Mucosa of descending colon (tissue), 3 donors: ENCODE measurements at places on chromosomes 6 and 20. TPM values are rescaled to one million over a fixed set of nuclear protein-coding genes. Genes with fewer than 3 reads are reported as not detected.

ADTRP gene
- 91.9 TPM for total RNA-seq

GRCh38 chr6:81693266-81693665 is 59.2 kb downstream of the TENT5A start:
- DNase-seq: no peak

DNA sequence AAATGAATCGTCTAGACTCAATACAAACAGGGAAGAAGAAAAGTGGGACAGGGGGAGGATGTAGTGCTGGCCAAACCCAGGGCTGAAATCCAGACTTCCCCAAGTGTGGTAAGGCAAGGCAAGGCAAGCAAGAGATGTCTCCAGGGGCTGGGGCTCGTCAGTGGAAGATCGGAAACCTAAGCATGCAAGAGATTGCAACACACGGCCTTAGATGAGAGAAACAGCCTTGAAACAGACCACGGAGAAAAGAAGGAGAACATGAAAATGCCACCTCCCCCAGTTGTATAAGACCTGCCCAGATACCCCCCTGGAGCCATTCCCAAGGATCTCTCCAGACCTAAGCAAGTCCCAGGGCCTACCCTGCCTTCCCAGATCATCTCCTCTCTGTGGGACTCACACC is 20.0 kb downstream of the VEGFA start:
- DNase-seq: no peak

GRCh38 chr6:152948150-152948768 is 34.6 kb downstream of the FBXO5 start:
- peak; percentile 5 for DNase-seq

DNA sequence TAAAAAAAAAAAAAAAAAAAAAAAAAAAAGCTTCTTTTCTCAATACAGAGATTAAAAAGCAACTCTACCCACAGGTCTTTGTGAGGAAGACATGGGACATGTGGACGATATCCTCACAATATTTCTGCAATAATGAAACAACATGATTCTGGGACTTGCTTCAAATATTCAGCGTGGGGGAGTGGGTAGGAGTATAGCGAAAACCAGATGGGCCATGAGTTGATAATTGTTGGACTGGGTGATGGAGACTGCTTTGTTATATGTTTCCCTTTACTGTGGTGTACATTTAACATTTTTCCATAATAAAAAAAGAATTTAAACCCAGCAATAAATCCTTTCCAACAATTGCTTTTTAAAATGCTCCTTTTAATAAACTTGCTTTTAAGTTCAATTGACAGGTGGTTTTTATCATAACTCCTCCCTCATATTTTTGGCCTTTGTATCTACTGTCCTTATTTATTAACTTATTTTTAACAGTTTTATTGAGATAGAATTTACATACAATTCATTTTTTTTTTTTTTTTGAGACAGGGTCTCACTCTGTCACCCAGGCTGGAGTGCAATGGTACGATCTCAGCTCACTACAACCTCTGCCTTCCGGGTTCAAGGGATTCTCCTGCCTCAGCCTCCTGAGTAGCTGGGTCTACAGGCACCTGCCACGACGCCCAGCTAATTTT is 40.4 kb upstream of the ARFGEF2 start:
- DNase-seq: no peak

- no peak for DNase-seq
These were observed 92.7 kb upstream of the JARID2 start for GRCh38 chr6:15153191-15153590.

- DNase-seq: no peak
These were observed 228.1 kb downstream of the EPM2A start for GRCh38 chr6:145507239-145507638.

GRCh38 chr6:1602049-1602713 is 7.5 kb upstream of the FOXC1 start:
- no peak for DNase-seq

DNA sequence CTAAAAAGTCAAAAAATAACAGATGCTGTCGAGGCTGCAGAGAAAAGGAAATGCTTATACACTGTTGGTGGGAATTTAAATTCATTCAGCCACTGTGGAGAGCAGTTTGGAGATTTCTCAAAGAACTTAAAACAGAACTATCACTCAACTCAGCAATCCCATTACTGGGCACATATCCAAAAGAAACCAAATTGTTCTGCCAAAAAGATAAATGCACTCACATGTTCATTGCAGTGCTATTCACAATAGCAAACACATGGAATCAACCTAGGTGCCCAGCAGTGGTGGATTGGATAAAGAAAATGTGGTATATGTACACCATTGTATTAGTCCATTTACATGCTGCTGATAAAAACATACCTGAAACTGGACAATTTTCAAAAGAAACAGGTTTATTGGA is 116.0 kb upstream of the VGLL2 start:
- DNase-seq: no peak

DNA sequence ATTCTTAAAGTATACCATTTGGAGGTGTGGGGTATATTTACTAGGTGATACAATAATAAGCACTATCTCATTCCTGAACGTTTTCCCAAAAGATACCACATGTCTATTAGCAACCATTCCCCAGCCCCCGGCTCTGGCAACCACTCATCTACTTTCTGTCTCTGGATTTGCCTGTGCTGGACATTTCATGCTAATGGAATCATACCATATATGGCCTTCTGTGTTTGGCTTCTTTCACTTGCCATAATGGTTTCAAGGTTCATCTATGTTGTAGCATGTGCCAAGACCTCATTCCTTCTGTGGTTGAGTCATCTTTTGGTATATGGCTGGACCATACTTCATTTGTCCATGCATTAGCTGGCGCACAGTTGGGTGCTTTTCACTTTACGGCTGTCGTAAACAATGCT is 39.7 kb downstream of the BCAS4 start:
- no peak for DNase-seq

DNA sequence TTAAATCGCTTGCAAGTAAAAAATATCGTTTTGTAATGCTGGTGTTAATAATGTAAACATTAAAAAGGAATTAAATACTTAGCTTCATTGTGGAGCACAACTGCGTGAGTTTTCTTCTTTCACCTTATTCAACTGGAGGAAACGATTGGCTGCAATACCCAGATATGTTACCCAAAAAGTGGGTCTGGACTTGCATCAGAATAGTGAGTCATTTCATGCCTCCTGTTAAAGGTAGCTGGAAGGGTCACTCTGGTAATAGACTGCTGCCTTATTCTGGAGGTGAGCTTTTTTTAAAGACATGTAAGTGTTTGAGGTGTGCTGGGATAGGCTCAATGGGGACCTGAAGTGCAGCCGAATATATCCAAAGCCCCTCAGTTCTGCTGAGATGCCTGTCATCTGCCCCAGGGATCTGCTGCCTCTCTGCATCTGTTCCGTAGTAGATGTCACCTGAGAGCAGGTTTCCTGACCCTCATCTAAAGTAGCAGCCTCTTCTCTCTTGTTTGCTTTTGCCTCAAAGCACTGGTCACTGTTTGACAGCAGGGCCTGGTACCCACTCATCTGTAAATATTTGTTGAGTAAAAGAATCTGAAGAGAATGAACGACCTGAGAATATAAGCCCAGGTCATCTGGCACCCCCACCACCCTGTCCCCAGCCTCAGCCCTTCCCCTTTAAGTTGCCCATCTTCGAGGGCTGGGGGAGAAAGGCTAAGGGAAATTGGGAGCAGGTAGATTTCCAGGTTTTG is 5.6 kb upstream of the UQCC2 start:
- no peak for DNase-seq

CDH4 gene
- total RNA-seq: not detected

- DNase-seq: no peak
These were observed 3.6 kb upstream of the EDN1 start for GRCh38 chr6:12286373-12287110.

DNA sequence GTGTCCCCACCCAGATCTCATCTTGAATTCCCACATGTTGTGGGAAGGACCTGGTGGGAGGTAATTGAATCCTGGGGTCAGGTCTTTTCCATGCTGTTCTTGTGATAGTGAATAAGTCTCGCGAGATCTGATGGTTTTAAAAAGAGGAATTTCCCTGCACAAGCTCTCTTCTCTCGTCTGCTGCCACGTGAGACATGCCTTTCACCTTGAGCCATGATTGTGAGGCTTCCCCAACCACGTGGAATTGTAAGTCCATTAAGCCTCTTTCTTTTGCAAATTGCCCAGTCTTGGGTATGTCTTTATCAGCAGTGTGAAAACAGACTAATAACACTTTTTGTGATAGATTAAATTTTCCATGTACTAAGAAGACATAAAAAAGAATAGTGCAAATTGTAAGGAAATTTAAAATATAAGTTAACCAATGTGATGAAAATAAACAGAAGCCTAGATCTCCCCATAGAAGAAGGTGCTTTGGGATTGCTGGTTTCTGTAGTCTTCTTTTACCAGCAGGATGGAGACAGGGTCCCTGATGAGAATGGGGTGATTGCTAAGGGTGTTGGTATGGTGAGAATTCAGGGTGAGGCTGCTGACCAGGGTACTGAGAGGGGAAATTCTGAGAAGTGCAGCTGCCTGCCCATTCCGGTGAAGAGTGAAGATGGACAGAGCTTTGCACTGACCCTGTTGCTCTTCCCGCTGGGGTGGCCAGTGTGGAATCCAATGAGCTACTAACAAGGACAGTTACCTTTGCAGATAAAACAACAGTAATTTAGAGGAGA is 50.7 kb downstream of the BMP2 start:
- DNase-seq: no peak

DNA sequence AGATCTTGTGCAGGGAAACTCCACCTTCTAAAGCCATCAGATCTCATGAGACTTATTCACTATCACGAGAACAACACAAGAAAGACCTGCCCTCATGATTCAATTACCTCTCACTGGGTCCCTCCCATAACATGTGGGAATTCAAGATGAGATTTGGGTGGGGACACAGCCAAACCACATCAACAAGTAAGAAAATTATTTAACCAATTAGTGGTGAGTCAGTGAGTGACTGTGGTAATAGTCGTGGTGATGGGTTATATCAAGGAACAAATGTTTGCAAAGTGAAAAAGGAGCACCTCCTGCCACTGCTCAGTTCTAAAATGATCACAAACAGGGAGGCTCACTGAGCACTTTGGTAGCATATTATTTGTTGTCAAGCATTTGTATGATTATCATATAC is 20.6 kb downstream of the EPM2A start:
- no peak for DNase-seq

DNA sequence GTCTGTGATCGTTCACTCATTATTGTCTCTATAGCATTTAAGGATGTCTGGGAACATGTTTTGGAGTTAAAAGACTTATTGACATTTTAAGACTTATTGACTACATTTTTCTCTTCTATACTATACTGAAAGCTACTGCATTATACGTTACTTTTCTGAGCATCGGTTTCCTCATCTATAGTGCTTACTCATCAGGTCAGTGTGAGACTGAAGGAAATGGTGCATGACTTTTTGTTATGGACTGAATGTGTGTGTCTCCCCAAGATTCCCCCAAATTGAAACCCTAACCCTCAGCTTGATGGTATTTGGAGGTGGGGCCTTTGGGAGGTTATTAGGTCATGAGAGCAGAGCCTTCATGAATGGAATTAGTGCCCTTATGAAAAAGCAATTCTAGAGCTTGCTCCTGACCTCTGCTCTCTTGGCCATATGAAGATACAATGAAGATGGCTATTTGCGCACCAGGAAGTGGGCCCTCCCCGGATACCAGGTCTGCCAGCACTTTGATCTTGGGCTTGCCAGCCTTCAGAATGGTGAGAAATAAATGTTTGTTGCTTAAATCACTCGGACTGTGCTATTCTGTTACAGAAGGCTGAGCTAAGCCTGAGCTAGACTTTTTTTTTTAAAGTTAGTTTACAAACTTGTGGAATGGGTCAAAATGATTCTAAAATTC is 243.7 kb upstream of the RREB1 start:
- no peak for DNase-seq

- DNase-seq: no peak
These were observed 33.9 kb downstream of the COL12A1 start for GRCh38 chr6:75171986-75172385.

DNA sequence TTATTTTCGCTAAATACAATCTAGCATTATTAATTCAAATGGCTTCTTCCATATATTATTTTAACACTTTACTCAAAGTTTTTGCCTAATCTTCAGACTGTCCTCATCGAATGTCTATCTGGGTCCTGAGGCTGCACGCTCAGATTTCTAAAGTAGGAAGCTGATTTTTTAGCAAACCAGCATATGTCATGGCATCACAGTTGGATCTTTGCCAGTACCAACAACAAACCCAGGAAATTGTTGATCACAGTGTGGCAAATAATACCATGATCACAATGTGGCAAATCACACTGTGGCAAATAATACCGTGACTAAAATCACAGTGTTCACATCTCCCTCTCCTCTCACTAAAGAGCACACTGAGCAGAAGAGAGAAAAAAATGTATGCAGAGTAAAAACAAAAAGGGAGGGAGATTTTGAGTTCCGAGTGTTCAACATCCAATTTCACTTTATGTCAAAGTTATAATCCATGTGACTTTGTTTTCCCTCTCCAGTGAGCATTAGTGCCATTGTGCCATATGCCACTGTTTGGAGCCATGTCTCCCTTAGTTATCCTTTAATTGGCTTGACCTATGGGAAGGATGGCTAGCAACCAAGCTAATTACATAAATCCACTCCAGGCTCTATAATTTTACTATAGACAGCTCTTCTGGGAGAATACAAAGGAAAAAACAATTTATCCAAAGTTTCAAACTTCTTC is 1059.6 kb downstream of the HACE1 start:
- no peak for DNase-seq

TMEM170B gene
- 2.0 TPM for total RNA-seq

DNA sequence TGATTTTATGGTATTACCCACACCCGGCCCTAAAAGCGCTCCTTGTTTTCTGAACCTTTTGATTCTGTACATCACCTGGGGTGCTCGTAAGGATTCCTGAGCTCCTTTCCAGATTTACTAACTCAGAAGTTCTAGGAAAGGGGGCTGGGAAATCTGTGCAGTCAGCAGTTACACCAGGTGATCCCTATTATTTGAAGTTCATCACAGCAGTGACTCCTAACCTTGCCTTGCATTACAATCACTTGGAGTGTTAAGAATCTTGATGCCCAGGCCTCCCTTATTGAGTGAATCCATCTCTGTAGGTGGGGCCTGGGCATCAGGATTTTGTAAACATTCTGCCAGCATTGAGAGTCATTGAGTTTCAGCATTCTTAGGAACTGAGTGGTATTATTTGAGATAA is 44.7 kb downstream of the BMP6 start:
- no peak for DNase-seq

PAX1 gene
- total RNA-seq: not detected

SMLR1 gene
- not detected for total RNA-seq
